Central memory CD4-positive, alpha-beta T cell (primary cell): ENCODE measurements at places on chromosomes 4 and X.

DNA sequence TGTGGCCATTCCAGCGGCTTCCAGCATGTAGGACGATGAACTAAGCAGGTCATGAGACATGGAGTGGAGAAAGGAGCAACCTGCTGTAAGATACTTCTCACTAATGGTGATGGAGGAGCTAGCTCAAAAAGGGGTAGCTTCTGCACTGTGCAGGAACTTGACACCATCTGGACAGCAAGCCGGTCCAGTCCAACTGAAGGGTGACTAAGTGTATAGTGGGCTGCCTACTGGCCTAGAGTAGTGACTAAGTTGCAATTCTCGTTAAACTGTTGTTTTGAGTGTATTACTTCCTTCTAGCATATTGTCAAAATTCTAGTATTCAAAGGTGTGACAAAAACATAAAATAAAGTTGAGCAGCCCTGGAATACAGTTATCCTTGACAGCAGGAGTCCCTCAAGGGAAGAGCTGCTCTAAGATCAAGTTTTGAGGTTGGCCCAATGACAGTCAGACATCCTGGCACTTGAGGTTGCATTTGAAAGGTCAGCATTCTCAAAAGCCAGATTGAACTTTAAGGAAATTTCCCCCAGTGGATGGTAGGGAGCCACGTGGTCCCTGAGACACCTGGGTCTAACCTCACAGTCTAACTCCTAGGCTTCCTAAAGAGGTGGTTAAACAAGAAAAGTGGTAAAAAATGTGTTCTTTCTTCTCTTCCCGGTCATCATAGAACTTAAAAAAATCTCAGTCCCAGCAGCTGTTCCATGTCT, 8.0 kb downstream of the CETN2 start:
- no peak for DNase-seq

- no peak for DNase-seq
Measured at GRCh38 chr4:81891005-81891996, 419.6 kb upstream of the RASGEF1B start.

DNA sequence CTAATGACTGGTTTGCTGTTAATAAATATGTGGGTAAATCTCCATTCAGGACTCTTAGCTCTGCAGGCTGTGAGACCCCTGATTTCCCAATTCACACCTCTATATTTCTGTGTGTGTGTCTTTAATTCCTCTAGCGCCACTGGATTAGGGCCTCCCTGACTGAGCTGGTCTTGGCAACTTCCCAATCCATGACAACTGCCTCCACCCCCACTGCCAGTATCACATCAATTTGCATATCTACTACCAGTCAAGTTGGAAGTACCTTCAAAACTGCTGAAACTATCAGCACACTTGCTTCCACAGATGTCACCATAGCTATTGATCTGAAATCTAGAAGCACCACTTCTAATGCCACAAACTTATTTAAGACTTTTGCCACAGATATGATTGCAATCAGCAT, 27.6 kb downstream of the OPRPN start:
- DNase-seq = no peak

DNA sequence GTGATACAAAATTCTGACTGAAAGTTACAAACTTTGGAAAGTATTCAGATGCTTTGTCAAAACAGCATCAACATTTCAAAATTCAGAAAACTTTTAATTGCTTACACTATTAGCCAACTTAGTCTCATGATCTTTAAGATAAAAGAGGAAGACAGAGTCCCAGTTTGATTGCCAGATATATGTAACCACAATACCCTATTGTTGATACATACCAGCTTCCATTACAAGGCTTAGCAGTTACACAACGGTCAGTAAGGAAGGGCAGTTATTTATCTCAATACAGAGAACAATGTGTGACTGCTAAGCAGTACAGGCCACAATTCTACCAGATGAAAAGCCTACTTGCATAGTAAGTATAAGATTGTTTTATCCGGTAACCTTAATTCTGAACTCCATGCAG, 138.4 kb downstream of the SPANXN3 start:
- DNase-seq = no peak

GRCh38 chr4:168825975-168826374, 184.1 kb downstream of the CBR4 start:
- no peak for DNase-seq

GRCh38 chrX:110284159-110284558, 33.7 kb downstream of the AMMECR1 start:
- no peak for DNase-seq

GRCh38 chr4:109559625-109559982, 442 bp upstream of the MCUB start:
- DNase-seq = no peak

GRCh38 chr4:144646523-144647094, 653 bp downstream of the HHIP start:
- no peak for DNase-seq

- no peak for DNase-seq
Measured at GRCh38 chr4:6246170-6246634, 23.4 kb upstream of the WFS1 start.

GRCh38 chrX:132883358-132883915, 75.0 kb downstream of the HS6ST2 start:
- DNase-seq = no peak

- peak; percentile 48 for DNase-seq
Measured at GRCh38 chr4:54813674-54814073, 155.9 kb downstream of the KIT start.

GRCh38 chr4:140115140-140115539, 38.8 kb downstream of the MAML3 start:
- DNase-seq = no peak

- no peak for DNase-seq
Measured at GRCh38 chrX:85288992-85289723, 45.4 kb downstream of the ZNF711 start.

DNA sequence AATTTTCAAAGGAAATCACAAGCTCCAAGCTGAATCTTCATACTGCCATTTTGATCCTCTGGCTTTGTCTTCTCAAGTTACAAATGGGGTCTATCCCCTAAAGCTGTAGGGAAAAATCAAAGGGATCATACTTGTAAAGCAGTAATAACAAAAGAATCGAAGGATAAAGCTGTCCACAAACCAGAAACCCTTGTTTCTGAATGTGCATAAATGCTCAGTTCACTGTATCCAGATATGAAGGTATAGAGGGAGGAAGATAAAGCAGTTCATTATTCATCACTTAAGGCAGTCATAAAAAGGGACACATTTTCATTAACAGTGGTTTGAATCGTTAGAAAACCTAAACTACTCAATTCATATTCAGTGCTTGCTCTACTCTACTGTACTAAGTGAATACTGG, 33.2 kb upstream of the RPS6KA6 start:
- DNase-seq = no peak

DNA sequence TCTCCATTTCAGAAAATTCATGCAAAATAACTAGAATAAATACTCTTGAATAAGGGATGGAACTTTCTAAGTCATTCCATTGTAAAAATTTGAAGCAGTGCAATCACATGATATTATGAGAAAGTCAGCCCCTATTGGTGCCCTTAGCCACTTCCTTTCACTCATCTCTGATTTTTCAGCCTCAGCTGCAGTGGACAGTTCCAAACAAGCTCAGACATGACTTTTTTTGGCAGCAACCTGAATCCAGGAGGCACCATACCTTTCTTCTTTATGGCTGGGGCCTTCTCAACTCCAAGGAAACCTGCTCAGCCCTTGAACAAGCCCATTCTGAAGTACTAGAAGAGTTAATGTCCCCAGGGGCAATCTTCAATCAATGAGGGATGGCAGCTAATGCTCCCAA, 40.5 kb downstream of the MAPK10 start:
- no peak for DNase-seq

- DNase-seq = no peak
Measured at GRCh38 chr4:107950746-107951540, 19.6 kb downstream of the CYP2U1 start.

GRCh38 chr4:183495184-183495583, 9.7 kb upstream of the ING2 start:
- no peak for DNase-seq

DNA sequence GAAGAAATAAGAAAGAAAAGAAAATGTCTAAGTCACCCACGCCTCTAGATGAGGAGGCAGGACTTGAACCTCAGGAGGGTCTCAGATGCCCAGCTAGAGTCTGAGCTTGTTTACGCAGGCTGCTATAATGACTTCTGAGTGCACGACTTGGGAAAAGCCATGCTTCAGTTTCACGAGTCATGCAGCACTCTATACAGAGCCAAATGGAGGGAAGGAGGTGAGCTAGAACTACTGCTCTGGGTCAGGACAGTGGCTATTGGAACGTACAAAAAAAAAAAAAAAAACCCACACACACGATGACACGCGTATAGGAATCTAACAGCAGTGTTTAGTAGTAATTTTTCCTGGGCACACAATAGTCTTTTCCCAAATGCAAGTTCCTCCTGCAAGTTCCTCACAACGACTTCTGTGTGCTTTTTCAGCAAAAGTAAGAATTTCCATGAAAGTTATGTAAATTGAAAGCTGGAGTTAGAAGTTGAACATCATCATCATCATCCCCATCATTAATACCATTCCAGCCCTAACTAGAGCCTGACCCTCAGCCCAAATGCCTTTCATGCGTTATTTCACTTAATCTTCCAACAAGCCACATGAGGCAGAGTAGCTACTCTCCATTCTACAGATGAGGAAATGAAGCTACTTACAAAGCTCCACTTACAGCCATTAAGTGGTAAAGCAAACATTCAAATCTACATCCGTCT, 36.6 kb downstream of the IRF2 start:
- DNase-seq = no peak

DNA sequence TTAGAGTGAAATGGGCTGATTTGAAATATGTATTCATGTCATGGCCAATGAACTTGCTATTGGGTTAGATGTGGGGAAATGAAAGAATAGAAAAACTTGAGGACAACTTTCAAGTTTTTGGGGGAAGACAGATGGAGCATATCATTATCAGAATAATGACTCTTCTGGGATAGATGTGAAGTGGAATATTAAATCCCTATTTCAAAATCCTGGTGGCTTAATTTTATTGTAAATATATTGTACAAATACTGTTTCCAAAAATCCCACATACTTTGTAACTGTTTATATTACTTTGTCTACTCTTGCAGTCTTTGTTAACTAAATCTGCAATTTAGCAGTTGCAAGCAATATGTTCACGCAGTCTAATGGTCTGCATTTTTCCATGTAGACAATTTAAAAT, 35.9 kb upstream of the FBXW7 start:
- DNase-seq = no peak

GRCh38 chr4:19130866-19131265, 1109.3 kb upstream of the LCORL start:
- no peak for DNase-seq

GRCh38 chr4:53168228-53168627, 197.6 kb downstream of the SCFD2 start:
- DNase-seq = no peak

- peak; percentile 3 for DNase-seq
Measured at GRCh38 chr4:25160714-25161592, 704 bp upstream of the SEPSECS start.

DNA sequence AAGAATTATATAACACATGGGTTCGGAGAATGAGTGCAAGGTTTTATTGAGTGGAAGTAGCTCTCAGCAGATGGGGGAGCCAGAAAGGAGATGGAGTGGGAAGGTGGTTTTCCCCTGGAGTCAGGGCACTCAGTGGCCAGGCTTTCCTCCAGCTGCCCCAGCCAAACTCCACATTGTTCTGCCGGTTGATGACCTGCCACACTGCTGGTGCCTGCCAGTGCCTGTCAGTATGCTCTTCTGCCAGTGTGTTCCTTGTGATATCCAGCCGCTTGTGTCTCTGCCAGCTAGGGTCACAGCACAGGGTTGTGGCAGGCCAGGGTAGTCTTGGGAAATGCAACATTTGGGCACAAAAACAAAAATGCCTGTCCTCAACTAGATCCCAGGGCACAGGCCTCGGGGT, 604.8 kb upstream of the TECRL start:
- no peak for DNase-seq

DNA sequence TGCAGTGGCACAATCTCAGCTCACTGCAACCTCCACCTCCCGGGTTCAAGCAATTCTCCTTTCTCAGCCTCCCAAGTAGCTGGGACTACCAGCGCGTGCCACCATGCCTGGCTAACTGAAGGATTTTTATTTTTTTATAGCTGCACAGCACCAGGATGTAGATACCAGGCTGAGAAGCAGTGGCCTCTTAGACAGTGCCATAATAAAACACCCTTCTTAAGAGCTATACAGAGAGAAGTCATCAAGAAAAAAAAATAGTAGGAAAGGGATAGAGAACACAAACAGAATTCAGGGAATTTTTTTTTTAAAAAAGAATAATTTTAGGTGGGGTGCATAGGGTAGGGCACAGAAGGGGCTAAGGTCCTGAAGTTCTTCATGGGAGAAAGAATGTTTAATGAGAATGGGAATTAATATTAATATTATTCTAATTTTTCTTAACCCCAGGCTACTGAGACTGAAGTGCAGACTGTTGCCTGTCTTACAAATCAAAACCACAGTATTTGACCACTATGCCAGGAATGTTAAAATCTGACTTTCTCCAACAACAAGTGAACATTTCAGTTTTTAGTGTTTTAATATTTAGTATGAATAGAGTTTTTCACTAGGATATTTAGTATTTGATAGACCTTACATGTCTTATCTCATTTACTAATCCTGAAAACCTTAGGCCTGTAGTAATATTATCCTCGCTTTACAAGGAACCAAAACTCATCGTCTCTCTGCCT, 146.7 kb downstream of the KCNIP4 start:
- DNase-seq = no peak

DNA sequence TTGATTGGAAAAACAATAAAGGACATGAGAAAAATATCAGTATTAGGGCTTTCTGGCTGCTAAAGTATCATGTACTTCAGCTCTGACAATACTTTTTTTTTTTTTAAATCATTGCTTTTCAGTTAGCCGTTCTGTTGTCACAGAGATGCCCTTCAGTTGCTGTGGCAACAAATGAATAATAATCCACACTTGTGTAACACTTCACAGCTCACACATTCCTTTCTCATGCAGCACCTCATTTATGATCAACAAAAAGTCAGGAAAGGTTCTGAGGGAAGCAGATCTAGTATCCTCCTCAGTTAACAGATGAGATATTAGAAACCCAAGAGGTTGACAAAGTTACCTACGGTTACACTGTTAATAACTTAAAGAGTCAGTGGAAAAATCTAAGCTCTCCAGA, 444.2 kb upstream of the SLIT2 start:
- no peak for DNase-seq

DNA sequence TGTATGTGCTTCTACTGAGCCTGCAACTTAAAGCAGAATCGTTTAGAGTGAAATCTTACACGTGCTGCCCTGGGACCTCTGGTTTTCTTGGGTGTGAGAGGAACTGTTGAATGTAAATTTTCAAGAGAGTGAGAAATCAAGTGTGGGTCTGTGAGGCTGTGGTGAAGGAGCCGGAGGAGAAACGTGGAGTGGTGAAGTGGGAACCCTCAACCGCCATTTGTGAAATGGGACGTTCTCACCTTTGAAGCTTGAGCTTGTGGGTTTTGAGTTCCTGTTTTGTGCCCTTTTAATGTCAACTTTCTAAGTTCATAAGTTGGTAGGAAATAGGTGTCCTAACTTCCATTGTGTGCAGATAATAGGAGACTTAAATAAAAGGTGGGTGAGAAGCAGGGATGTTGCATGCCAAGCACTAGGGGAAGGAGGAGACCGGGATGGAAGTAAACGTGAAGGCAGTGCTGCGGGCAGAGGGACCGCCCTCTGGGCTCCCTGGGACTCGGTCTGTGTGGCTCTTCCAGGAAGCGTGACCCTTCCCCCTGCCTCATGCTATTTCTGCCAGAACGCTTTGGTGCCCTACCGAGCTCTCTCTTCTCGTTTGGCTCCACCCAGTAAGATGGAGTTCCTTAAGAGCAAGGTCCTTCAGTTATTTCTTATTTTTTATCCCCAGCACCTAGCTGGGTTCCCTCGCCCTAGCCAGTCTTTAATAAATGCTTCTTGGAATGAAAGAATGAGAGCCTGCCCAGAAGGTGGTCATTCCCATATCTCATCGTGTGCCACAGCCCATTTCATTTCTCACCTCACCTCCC, 56.0 kb downstream of the TMEM131L start:
- DNase-seq = peak; percentile 78
